A673 (cell line): ENCODE measurements at places on chromosomes 5 and 9. TPM values are rescaled to one million over a fixed set of nuclear protein-coding genes. Genes with fewer than 3 reads are reported as not detected.

DNA sequence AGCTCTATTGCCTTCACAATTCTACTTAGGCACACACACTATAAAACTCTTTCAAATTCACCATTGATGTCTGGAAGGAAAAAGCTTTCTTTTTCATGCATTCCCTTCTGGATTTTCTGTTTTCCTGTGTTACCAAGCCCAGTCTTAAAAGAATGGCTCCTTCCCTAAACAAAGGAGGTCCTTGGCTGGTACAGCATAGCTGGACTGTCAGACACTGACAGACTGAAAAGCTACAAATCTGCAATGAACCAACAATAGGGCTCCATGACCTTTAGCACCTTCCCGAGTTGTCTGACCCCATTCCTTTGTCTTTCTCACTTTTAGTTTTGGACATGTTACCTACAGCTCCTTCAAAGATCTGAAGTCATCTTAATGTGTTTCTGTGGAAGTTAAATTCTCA is 382.5 kb downstream of the TMEM161B start:
- DNase-seq, result no peak

- no peak for DNase-seq
These were observed 26.2 kb upstream of the LMX1B start for GRCh38 chr9:126587187-126588185.

DNA sequence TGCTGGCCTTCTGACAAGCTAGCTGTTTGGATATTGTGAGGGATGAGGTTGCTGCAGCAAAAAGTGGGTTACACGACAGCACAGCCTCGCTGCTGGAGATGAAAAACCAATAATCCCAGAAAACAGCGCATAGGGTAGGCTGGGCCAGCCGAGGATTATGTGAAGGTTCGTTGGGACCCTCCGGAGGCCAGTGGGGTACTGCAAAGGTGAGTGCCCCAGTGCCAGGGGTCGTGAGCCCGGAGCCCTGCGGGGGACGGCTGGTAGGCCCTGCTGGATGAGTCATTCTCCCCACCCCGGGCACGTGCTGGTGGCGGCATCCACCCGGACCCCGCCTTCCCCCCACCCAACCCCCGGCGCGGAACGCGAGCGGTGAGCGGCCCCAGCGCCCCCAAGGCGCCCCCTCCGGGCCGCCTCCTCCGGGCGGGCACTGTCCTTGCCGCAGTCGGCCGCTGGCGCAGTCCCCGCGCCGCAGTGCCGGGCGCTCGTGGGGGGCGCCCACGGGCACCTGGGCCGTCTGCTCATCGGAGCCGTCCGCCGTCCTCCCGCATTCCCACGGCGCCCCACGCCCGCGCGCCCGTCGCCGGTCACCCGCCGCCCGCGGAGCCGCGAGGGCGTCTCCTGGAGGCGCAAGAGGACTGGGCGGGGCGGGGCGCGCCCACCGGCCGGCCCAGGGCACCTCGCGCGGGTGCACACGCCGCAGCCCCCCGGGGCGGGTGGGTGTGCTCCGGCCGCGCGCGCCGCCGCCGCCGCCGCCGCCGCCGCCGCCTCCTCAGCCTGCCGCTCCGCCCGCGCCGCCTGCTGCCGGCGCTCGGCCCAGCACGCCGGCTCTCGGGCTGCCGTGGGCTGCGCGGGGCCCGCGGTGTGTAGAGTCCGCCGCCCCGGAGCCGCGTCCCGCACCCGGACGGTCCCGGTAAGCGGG is at the start of gene PHF24:
Gene PHF24 (plus strand): TSS at position 794 of the 919 bp plus-strand sequence. CDS start 13,014 bp downstream, outside the sequence.
- peak; percentile 43 for DNase-seq

DNA sequence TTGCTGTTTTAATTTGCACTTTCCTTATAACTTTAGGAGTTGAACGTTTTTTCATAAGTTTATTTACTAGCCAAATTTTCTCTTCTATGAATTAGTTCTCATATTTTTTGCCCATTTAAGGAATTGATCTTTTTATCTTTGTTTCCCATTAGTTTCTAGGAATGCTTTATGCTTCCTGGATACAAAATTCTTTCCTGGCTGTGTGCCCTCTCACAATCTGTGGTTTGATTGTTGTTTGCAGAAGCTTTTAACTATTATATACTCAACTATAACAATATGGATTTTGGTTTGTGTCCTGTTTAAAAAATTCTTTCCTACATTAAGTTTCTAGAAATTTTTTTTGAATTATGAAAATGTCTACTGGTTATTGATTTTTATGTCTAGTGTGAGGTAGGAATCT is 206.3 kb downstream of the CSNK1G3 start:
- no peak for DNase-seq

GRCh38 chr5:173778784-173779304 is 109.3 kb upstream of the CPEB4 start:
- no peak for DNase-seq

PCDHB16 gene
- 11.3 and 12.8 TPM in 2 replicates for total RNA-seq

AK1 gene
- 35.8 and 52.9 TPM in 2 replicates for total RNA-seq

- DNase-seq, result no peak
These were observed 18.5 kb downstream of the P4HA2 start for GRCh38 chr5:132209131-132209530.
